ENCODE measurements at places on chromosomes 7 and 10.

GRCh38 chr10:58237014-58237834 is 30.5 kb downstream of the IPMK start:
- no peak for DNase-seq

- DNase-seq, result no peak
These were observed 203.0 kb downstream of the CNTNAP2 start for GRCh38 chr7:146319629-146320028.

GRCh38 chr7:16881844-16882243 is at the start of gene AGR3:
TSS of gene AGR3 (minus strand) at chr7:16881983. CDS start at chr7:16878618, 3,365 bp downstream.
- no peak for DNase-seq

- no peak for DNase-seq
These were observed 16.9 kb upstream of the TAX1BP1 start for GRCh38 chr7:27723085-27723484.

DNA sequence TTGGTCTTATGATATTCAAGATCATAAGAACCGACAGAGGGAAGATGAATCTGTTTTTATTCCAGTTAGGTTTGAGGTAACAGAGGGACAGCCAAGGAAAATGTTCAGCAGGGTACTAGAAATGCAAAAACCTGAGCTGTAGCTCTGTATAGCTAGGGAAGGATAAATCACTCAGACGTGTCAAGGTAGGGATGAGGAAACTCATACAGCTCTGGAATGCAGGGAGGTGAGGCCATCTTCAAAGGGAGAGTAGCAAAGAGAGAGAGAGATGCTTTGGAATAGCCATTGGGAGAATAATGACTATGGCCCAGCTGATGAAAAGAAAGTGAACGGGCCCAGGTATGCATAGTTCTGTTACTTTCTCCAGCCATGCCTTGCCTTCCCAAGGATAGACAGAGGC is 77.8 kb downstream of the PAX2 start:
- no peak for DNase-seq

GRCh38 chr7:131159961-131160361 is 167.7 kb upstream of the MKLN1 start:
- DNase-seq, result no peak

GRCh38 chr10:131563411-131563810 is 251.9 kb upstream of the TCERG1L start:
- DNase-seq, result no peak

All from activated T-cell treated with anti-CD3 and anti-CD28 coated beads, Interleukin-2, amount 50 U/mL, for 4 hours (primary cell).